Mucosa of gallbladder (tissue), 1 donor: ENCODE measurements at places on chromosomes 1 and 21. TPM values are rescaled to one million over a fixed set of nuclear protein-coding genes. Genes with fewer than 3 reads are reported as not detected.

GRCh38 chr1:240435996-240436566, 175.9 kb downstream of the GREM2 start:
- DNase-seq: no peak

TPTE gene
- total RNA-seq: not detected

DNA sequence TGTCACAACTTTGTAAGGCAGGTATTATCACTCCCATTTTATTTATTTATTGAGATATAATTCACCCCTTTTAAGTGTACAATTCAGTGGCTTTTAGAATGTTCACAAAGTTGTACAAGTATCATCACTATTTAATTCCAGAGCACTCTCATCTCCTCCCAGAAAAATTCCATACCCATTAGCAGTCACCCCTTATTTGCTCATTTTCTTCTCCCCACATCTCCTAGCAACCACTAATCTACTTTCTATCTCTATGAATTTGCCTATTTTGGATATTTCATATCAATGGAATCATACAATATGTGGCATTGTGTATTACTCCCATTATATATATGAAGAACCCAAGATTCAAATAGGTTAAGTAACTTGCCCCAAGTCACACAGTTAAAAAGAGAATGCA, 7.0 kb downstream of the DSTYK start:
- no peak for DNase-seq

DNA sequence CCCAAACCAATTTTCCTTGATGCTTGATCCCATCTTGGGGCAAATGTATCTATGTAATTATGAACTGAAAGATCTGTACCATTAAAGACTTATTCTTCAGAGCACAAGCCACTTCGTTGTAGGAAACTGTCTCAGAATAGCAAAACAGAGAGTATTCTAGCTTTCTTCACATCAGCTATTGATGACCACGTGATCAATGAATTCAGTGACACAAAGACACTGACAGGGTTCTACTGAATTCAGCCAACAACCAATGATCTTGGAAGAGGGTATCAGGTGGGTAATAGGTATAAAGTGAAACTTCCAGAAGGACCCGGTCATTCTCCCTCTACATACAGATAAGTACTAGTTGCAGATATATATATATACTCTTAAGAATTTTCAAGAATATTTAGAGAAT, 33.8 kb upstream of the SERTAD4 start:
- no peak for DNase-seq

- DNase-seq: no peak
These were observed 174.9 kb downstream of the ZNF281 start for GRCh38 chr1:200234938-200235337.

DNA sequence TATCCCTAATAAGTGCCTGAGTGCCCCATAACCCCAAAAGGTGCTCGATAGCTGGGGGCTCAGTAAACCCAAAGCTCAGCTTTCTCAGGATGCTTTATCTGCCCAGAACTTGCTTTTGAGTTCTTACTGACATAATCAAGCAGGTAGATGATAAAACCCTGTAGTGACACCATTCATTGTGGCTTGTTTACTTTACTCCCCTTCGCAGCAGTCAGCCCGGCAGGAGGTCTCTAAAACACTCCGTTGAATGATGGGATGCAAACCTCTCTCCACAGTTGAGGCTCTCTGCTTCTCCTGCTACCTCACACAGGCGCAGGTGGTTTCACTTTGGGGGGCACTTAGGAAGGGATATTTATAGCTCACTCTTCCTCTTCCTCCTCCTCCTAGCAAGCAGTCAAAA, 349.4 kb downstream of the HLX start:
- DNase-seq: no peak

- no peak for DNase-seq
These were observed 2.6 kb upstream of the KIF1B start for GRCh38 chr1:10207810-10208209.

GRCh38 chr1:151577173-151577572, 34.7 kb upstream of the SNX27 start:
- no peak for DNase-seq

IL12RB2 gene
- 0.98 TPM for total RNA-seq

CRP gene
- total RNA-seq: 46.3 TPM

- no peak for DNase-seq
These were observed 477.5 kb downstream of the SMYD3 start for GRCh38 chr1:246029616-246030015.

DNA sequence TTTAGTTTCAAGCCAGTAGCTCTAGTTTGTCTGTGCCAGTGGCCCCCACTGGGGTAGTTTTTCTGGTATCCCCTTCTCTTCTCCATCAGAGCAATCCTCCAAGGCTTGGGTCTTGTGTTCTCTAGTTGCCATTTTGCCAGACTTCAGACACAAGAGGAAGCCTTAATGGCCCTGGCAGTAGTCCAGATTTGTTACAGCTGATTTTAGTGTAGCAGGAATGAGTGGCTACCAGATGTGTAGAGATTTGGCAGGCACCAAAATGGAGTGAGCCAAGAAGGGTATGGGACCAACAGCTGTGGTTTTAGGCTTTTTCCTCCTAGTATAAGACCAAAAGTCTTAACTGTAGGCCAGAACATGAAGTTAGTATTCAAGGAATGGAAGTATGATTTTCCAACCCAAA, 56.8 kb downstream of the ACP6 start:
- no peak for DNase-seq

- no peak for DNase-seq
These were observed 9.8 kb upstream of the DMBX1 start for GRCh38 chr1:46479744-46480350.

DNA sequence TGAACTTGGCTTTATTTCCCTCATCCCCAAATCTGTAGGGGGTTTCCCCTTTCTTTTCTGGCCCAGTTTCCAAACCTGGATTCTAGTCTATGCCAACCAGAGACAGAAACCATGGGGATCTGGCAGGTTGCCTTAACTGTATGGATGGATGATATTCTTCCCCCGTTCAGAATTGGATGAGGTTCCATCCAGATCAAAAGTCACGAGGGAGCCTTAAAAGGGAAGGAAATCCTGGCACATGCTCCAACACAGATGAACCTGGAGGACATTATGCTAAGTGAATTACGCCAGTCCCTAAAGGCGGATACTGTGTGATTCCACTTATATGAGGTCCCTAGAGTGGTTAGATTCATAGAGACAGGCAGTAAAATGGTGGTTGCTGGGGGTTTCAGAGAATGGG, 124.4 kb downstream of the HUNK start:
- DNase-seq: no peak

DNA sequence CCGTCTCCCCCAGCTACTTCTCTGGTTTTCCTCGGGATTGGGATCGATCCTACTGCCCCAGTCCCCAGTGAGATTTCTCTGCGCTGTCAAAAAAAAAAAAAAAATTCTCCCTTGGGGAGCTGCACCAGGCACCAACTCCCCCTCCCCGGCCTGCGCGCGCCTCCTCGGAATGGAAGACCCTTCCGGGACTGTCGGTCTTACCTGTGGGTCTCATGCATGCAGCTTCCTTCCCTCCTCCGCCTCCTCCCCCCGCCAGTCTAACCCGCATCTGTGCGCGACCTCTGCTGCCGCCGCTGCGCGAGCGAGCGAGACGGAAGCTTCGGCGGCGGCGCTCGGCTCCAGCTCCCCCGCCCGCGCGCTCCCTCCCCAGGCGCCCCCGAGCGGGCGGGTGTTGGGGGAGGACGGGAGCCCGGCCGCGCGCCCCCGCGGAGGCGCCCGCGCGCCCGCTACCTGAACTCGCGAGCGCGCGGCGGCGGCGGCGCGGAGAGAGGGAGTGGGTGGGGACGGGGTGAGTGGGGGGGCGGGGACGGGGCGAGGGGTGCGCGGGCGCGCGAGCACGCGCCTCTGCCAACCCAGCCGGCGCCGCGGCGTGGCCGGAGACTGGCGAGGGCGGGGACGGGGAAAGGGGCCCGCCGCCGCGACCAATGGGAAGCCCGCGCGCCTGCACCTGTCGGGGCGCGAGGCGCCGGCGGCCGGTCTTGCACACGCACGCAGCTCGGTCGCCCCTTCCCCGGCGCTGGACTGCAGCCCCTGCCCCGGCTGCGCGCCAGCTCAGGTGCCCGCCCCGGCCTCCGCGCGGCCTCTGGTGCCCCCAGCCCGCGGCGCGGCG, at the start of gene SUSD4:
Gene SUSD4, minus strand, starts transcription at position 321 of the 829 bp plus-strand sequence. CDS start 751 bp downstream, outside the sequence.
- peak; percentile 18 for DNase-seq

DNA sequence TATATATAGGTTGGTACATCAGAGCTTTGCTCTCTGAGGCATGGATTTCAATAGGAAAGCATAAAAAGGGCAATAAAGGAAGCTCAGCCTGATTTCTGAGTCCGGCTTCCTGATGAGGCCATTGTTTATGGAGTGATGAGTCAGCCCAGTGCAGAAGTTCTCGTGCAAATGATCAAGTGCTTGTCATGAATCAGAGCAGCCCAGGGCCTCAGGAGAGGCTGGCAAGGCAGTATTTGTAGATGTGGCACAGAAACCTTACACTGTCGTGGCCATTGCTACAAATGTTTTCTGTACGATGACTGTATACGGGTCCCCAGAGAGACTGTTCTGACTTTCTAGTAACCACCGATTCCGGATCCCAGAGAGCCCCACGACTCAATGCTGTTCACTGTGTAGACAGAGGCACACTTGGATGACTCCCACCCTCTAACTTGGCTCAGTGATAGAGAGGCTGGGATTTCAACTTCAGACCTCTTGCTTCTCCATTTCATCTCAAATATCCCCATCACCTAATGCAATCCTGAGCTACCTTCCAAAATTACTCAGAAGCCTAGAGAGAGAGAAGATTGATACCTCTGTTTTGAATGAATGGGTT, 26.8 kb downstream of the UMODL1 start:
- DNase-seq: peak; percentile 78

VASH2 gene
- total RNA-seq: 0.92 TPM

DNA sequence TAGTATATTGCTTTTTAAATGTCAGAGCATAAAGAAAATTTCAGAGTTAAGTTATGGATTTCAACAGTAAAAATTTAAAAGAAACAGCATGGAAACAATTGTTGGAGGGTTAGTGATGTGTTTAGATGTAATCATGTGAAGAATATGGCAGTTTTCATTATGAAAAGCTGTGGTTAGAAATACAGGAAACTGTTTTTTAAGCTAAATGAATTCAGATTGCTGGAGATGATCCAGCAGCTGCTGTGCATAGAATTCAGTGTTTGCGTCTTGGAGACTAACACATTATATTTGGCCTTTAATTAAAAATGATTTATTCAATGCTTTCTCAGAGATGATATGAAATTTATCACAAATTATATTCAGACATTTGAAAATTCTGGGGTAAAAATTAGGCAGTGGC, 273.6 kb upstream of the LRRC7 start:
- DNase-seq: no peak

DNA sequence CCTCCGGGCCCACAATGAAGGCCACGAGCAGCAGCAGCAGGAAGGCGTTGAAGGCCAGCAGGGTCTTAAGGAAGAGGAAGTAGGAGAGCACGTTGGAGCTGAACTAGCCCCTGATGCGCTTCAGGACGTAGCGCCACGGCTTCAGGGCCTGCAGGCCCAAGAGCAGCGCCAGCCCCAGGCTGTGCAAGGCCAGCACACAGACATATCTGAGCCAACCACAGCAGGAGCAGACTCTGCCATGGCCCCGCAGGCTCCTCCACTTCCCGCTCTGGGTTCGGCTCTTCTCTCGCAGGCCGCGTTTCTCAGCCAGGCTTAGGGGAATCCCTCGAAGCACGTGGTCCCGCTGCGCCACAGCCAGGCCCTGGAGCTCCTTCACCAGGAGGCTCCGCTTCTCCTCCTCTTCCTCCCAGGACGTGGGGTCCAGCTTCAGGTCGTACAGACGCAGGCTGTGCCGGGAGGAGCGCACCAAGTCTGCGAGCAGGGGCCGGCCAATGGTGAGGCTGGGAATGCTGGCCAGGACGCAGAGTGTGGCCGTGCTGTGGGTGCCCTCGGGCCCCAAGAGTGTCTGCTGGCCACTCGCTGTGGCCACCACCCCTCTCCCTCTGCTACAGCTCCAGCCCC, 41.7 kb downstream of the ZNF691 start:
- no peak for DNase-seq

DNA sequence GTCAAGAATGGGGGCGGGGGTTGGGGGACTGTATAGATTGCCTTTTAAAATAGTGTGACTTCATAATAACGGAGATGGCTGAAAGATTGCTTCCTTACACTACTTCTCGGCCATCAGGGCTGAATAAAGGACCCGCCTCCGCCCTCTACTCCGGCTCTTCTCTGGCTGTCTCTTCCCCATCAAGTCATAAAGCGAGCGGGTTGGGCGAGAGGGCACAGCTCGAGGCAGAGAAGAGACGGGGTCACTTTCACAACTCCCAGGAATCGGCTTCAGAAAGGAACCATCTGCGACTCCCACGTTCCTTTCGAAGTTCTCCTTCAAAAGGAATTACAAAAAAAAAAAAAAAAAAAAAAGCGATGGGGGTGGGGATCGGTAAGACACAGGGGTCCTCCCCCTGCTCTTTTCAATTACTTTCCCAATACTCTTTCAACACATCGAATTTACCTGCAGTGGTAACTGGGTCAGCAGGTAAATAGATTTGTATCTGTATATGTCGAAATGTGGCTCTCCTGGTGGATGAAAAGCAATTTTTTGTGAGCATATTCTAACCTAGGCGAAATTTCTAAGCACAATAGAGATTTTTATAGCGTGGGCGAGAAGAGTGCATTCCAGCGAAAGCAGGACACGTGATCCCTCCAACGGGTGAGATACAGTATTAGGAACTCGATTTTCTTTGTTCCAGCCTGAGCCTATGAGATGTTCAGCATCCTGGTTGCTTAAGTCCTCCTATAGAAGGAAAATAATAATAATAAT, 2.0 kb downstream of the LRRC7 start:
- DNase-seq: no peak

GRCh38 chr1:105793536-105794146, 1262.8 kb upstream of the PRMT6 start:
- DNase-seq: peak; percentile 54

DNA sequence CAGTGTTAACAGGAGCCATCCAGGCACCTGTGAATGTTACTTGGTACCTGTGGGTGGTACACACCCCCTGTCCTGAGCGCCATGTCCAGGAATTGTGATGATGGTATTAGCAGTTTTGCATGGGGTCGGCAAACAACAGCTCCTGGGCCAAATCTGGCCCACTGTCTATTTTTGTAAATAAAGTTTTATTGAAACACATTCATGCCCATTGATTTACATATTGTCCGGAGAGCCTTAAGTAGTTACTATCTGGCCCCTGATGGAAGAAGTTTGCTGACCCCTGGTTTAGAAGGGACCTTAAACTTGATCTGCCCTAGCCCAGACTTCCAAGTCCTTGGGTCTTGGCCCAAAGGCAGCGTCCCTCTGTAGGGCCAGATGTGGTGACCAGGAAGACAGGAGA, 58.3 kb downstream of the SPSB1 start:
- no peak for DNase-seq

ICOSLG gene
- total RNA-seq: 8.6 TPM

DNA sequence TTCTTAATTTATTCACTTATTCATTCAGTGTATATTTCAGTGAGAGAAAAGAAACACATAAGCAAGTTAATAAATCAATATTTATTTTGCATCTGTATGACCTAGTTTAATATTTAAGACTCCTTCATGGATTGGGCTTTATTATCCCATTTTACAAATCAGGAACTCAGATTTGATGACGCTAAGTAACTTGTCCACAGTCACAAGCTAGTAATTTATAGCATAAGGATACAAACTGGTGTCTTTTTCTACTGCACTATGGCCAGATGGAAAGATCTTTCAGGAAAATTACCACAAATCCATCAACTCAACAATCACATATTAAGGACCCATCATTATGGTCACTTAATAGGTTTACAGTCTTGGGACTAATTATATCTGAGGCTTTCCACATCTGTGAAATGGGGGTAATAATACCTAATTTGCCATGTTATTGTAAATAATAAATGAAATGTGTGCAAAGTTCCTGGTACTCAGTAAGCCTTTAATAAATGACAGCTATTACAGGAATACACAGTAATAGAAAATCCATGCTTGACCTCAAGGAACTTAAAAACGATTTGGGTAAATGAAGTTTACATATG, 13.3 kb downstream of the CDKN2C start:
- DNase-seq: no peak
